Mesothelial cell of epicardium (in vitro differentiated cells): ENCODE measurements at places on chromosomes 4 and X.

- no peak overlapping the region for H3K27ac ChIP-seq
- H3K27me3 ChIP-seq = peaks cover 5% of the 10 kb centered on the region
- H3K36me3 ChIP-seq = no peaks in the 10 kb centered on the region
- no peaks in the 10 kb centered on the region for H3K4me1 ChIP-seq
- no peak for DNase-seq
- H3K4me3 ChIP-seq = no peak overlapping the region
Measured at GRCh38 chr4:5371415-5372190, 320.3 kb downstream of the STK32B start.

DNA sequence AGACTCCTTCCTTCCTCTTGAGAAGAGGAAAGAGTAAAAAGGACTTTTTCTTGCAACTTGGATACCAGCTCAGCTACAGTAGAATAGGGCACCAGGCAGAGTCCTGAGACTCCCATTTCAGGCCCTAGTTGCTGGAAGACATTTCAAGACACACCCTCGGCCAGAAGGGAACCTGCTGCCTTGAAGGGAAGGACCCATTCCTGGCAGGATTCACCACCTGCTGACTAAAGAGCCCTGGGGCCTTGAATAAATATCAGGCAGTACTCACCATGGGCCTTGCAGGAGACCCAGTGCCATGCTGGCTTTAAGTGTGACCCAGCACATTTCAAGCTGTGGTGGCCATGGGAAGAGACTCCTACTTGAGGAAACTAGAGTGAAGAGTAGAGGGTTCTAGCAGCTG, 317.6 kb downstream of the DKK2 start:
- H3K36me3 ChIP-seq = no peaks in the 10 kb centered on the region
- no peak overlapping the region for H3K4me3 ChIP-seq
- H3K4me1 ChIP-seq = peaks cover 14% of the 10 kb centered on the region
- no peaks in the 10 kb centered on the region for H3K27me3 ChIP-seq
- H3K27ac ChIP-seq = no peak overlapping the region
- no peak for DNase-seq

DNA sequence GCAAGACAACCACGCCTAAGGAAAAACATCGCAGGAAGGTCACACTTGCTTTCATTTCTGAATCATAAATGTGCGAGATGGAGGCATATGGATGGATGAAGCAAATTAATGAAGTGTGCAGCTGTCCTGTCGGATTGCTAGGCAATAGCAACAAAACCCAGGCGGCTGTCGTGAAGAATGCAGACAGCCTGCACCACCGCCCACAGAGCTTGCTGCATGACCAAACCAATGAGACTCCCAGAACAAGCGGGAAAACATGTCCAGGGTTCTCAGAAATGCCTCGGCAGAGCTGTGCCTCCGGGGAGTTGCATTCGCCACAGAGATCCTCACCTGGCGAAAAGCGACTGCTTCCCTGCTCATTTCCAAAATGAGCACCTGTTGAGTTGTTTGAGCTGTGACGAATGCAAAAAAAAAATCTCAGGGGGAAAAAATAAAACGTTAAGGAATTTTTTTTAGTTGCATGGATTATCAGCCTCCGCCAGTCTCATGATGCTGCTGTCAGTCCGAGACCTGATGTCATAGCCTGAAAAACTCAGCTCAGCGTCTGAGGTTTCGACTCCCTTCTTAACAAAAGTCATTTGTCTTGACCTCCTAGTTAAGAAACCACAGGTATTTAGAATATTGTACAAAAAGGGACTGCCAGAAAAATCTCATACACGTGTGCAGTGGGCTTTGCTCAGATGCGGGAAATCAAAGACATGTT, 155.5 kb upstream of the MXRA5 start:
- peak overlapping the region; percentile 50 for H3K4me3 ChIP-seq
- peaks cover 14% of the 10 kb centered on the region for H3K4me1 ChIP-seq
- H3K27me3 ChIP-seq = no peaks in the 10 kb centered on the region

GRCh38 chr4:4480685-4481398, 61.0 kb downstream of the STX18 start:
- DNase-seq = no peak
- H3K27ac ChIP-seq = peak overlapping the region; percentile 66
- no peaks in the 10 kb centered on the region for H3K27me3 ChIP-seq
- peaks cover 25% of the 10 kb centered on the region for H3K4me1 ChIP-seq
- no peaks in the 10 kb centered on the region for H3K36me3 ChIP-seq

DNA sequence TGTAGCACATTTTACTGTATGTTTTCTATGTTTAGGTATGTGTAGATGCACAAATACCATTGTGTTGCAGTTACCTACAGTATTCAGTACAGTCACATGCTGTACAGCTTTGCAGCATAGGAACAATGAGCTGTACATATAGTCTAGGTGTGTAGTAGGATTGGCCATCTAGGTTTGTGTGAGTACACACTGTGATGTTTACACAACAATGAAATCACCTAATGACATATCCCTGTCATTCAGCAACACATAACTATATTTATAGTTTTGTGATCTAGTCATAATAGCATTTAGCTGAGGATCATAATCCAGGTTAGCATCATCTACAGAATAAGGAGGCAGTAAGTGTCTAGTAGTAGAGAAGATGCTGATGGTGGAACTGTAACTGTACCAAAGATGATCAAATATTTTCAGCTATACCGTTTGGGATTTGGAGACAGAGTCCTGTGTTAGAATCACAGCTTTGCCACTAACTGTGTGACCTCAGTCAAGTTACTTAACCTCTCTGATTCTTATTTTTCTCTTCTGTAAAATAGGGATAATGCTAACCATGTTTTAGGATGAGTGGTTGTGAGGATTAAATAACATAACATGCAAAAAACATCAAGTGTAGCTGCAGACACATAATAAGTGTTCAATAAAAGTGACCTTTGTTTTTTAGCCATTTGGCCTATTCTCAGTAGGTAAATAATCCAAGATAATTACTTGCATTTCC, 73.3 kb downstream of the LIMCH1 start:
- no peak for DNase-seq
- H3K27me3 ChIP-seq = no peaks in the 10 kb centered on the region
- peak overlapping the region; percentile 50 for H3K27ac ChIP-seq
- peaks cover 47% of the 10 kb centered on the region for H3K4me1 ChIP-seq

GRCh38 chr4:112771-113170, 11.5 kb upstream of the ZNF718 start:
- H3K27ac ChIP-seq = no peak overlapping the region
- H3K4me1 ChIP-seq = no peaks in the 10 kb centered on the region
- no peak overlapping the region for H3K4me3 ChIP-seq
- H3K36me3 ChIP-seq = peaks cover 5% of the 10 kb centered on the region
- DNase-seq = no peak

DNA sequence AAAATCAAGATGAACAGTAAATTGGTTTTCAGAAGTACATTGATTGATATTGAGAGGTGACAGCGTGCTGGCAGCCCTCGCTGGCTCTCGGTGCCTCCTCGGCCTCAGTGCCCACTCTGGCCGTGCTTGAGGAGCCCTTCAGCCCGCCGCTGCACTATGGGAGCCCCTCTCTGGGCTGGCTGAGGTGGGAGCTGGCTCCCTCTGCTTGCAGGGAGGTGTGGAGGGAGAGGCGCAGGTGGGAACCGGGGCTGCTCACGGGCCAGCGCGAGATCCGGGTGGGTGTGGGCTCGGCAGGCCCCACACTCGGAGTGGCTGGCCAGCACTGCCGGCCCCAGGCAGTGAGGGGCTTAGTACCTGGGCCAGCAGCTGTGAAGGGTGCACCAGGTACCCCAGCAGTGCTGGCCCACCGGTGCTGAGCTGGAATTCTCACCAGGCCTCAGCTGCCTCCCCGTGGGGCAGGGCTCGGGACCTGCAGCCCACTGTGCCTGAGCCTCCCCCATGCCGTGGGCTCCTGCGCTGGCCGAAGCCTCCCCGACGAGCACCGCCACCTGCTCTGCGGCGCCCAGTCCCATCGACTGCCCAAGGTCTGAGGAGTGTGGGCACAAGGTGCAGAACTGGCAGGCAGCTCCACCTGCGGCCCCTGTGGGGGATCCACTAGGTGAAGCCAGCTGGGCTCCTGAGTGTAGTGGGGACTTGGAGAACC, 25.2 kb downstream of the RAP2C start:
- H3K36me3 ChIP-seq = peaks cover 14% of the 10 kb centered on the region
- no peaks in the 10 kb centered on the region for H3K27me3 ChIP-seq
- peaks cover 14% of the 10 kb centered on the region for H3K4me1 ChIP-seq
- no peak overlapping the region for H3K4me3 ChIP-seq
- H3K27ac ChIP-seq = no peak overlapping the region

DNA sequence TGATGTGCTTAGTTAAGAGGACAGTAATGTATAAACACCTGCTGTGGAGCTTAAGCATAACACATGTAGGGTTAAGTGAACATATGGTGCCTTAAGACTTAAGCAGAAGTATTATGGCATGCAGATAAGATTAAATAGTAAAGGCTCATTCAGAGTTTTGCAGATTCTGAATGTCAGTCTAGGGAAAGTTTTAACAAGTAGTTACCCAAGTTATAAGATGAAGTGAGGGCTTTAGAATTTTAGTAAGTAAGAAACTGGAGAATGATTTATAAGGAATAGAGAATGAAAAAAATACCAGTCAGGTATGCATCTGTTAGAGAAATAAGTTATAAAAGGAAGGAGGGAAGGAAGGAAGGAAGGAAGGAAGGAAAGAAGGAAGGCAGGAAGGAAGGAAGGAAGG, 902.1 kb downstream of the TRAM1L1 start:
- no peak for DNase-seq
- no peaks in the 10 kb centered on the region for H3K27me3 ChIP-seq
- no peaks in the 10 kb centered on the region for H3K36me3 ChIP-seq
- no peak overlapping the region for H3K27ac ChIP-seq
- peaks cover 7% of the 10 kb centered on the region for H3K4me1 ChIP-seq
- no peak overlapping the region for H3K4me3 ChIP-seq

DNA sequence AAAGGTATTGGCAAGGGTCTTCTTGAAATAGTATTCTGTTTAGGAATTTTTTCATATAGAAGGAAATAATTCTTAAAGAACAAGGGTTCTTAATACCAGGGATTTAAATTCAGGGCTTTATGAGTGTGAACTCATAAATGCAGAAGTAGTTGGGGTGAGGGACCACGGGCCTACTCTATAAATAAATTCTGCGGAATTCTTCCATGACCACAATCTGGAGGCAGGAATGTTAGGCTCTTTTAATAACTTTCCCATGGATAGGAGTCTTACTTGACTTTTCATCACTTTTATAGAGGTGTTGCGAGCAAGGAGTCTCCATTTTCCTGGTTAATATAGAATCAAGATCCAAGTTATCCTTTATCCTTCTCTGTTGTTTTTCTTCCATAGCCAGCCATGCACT, 76.7 kb upstream of the SLC4A4 start:
- H3K27ac ChIP-seq = no peak overlapping the region
- DNase-seq = no peak
- no peak overlapping the region for H3K4me3 ChIP-seq

GRCh38 chr4:8301851-8302730, 32.5 kb downstream of the HTRA3 start:
- peaks cover 17% of the 10 kb centered on the region for H3K36me3 ChIP-seq
- H3K27ac ChIP-seq = no peak overlapping the region
- no peaks in the 10 kb centered on the region for H3K27me3 ChIP-seq
- no peak for DNase-seq
- H3K4me1 ChIP-seq = peaks cover 7% of the 10 kb centered on the region

- no peak overlapping the region for H3K27ac ChIP-seq
- no peak for DNase-seq
- no peak overlapping the region for H3K4me3 ChIP-seq
- no peaks in the 10 kb centered on the region for H3K27me3 ChIP-seq
Measured at GRCh38 chrX:28659269-28659668, 72.0 kb downstream of the IL1RAPL1 start.

GRCh38 chr4:143626134-143626911, 74.2 kb downstream of the FREM3 start:
- no peak for DNase-seq
- no peaks in the 10 kb centered on the region for H3K36me3 ChIP-seq
- H3K4me1 ChIP-seq = peaks cover 21% of the 10 kb centered on the region
- no peak overlapping the region for H3K4me3 ChIP-seq

DNA sequence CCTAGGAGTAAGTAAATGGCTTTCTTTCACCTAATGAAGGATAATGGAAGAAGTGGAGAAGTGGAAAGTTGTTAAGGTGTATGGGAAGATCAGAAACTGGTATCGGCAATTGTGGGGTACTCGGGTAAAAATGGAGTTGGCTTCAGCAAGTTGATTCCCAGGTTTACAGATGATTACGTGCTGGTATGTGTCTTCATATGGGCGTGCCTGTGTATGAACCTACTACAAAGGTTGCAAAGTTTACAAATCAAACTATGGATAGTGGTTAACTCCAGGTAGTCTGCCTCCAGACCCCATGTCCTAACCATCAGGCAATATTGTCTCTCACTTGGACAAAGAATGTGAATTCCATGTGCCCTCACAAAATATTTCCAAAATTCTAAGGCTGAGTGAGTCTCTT, 773 bp downstream of the TLR3 start:
- peak overlapping the region; percentile 62 for H3K4me3 ChIP-seq
- no peaks in the 10 kb centered on the region for H3K27me3 ChIP-seq
- peaks cover 19% of the 10 kb centered on the region for H3K4me1 ChIP-seq
- H3K27ac ChIP-seq = peak overlapping the region; percentile 71
- H3K36me3 ChIP-seq = peaks cover 7% of the 10 kb centered on the region
- DNase-seq = no peak

GRCh38 chr4:38925492-38926413, 58.1 kb downstream of the FAM114A1 start:
- H3K27me3 ChIP-seq = no peaks in the 10 kb centered on the region
- H3K4me1 ChIP-seq = no peaks in the 10 kb centered on the region
- DNase-seq = no peak
- H3K27ac ChIP-seq = no peak overlapping the region
- H3K4me3 ChIP-seq = no peak overlapping the region
- peaks cover 27% of the 10 kb centered on the region for H3K36me3 ChIP-seq

DNA sequence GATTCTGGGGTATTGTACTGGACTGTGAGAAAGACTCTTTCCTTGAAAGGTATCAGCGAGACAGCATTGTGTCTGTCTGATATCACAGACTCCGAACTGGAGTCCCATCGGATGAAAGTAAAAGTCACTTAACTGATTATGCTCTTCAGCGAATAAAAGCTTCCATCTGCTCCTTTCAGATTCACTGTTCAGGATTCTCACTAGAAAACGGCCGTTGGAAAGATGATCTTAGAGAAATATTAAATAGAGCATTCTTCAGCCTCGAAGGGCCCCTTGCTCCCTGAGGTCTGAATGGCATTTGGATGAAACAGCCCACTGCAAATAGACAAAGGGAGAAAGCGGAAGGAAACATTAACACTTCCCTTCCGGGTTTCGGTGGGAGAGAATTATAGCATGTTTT, 416.2 kb upstream of the PRKX start:
- H3K4me1 ChIP-seq = peaks cover 25% of the 10 kb centered on the region
- H3K27ac ChIP-seq = peak overlapping the region; percentile 88
- H3K4me3 ChIP-seq = peak overlapping the region; percentile 22
- H3K27me3 ChIP-seq = no peaks in the 10 kb centered on the region
- no peaks in the 10 kb centered on the region for H3K36me3 ChIP-seq
- DNase-seq = no peak

DNA sequence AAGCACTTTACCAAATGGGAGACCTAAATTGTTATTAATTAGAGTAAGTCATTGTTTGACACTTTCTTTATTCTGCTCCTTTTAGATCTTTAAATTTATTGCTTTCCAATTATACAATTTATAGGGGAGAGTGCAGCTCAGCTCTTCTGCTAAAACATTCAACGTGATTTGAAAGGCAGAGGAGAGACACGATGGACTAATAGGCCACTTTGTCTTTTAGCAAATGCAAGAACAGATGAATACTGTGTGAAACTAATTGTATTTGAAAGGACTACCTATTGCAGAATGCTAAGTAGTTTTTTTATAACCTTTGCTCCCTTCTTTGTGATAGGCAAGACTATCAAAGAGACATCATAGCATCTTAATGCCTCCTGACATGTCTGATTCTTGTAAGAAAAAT, 320.4 kb upstream of the KLF3 start:
- no peak for DNase-seq
- H3K4me3 ChIP-seq = no peak overlapping the region
- peaks cover 5% of the 10 kb centered on the region for H3K36me3 ChIP-seq
- H3K27me3 ChIP-seq = no peaks in the 10 kb centered on the region
- H3K27ac ChIP-seq = no peak overlapping the region
- no peaks in the 10 kb centered on the region for H3K4me1 ChIP-seq
